GM20000 (cell line): ENCODE measurements at places on chromosomes 12 and 14.
A peak's percentile ranks its signal among the peaks of the same experiment; 100 is the strongest.

DNA sequence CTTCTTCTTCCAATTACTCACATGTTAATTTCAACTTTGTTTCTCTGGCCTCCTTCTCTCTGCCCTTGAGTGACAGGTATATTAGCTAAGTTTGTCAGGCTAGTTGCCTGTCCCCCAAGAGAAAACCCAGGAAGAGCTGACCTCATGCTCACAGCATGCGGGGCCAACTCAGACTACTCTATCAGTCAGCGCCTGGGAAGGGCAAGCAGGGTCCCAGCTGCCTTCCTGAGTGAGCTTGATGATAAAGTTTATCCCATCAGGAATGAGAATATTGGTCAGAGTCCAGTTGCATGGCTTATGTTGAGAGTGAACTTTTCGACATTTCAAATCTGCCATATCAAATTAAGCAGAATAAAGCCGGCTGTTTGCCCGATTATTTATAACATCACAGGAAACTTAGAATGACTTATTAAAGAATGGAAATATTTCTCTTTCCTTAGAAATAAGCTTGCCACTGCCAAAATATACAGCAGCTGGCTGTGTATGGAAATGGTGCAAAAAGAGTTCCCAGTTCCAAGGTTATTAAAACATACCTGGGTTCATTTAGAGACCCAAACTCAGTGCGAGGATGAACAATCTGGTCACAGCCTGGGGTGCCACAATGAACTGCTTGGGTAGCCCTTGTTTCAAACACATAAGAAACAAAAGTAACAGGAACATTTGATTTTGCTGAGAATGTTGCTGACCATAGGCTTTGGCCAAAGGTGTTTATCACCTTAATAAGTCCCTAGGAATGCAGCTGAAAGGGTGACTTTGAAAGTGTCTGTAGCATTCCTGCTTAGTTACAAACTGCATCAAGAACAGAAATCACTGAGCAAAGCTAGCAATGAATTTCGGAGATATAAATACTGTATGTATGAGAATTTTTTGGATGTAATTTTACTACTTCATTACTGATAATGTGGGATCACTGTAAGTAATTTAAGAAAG lies 1553.8 kb upstream of the FLRT2 start:
- no peak for DNase-seq

- DNase-seq, result no peak
Observed at GRCh38 chr14:89616425-89616824, 199.4 kb upstream of the FOXN3 start.

DNA sequence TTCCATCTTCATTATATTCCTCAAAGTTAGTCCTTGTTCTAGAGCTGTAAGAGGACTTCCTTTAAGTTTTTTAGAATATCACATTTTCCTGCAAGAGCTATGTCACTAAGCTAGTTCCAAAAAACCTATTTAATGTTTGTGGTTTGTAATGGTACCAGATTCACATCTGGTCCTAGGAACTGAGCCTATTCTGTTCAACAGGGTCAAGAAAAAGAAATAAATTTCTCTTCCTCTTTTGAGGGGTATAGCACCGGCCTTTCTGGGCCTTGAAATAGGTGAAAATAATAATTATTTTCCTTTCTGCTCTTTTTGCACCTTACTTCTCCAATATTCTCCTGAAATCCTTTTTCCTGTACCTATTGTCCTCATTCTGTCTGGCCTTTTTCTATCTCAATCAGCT lies 3.6 kb upstream of the STXBP6 start:
- no peak for DNase-seq

- peak; percentile 2 for DNase-seq
Observed at GRCh38 chr12:20421421-20421820, 53.1 kb downstream of the PDE3A start.

DNA sequence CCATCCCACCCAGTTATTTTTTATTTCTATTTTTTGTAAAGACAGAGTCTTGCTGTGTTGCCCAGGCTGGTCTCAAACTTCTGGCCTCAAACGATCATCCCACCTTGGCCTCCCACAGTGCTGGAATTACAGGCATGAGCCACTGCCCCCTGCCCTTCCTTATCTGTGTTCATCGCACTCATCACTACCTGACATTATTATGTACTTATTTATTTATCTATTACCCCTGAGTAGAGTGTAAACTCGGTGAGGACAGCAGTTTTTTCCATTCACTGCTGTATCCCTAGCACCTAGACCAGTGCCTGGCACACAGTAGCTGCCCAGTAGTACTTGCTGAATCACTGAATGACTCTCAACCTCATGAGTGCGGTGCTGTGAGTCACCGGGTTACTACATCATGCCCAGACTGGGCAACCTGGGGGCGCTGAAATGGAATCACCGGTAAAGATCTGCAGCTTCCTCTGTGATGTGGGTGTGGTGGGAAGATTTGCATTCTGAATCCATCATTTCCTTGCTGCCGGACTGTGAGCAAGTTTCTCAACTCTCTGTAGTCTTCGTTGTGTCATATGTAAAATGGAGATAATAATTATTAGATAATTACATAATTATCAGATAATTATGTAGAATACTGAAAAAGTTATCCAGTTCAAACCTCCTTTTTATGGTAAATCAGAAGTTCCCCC lies 81.9 kb upstream of the USP44 start:
- no peak for DNase-seq

GRCh38 chr12:131482199-131482598 lies 228.7 kb upstream of the SFSWAP start:
- no peak for DNase-seq

DNA sequence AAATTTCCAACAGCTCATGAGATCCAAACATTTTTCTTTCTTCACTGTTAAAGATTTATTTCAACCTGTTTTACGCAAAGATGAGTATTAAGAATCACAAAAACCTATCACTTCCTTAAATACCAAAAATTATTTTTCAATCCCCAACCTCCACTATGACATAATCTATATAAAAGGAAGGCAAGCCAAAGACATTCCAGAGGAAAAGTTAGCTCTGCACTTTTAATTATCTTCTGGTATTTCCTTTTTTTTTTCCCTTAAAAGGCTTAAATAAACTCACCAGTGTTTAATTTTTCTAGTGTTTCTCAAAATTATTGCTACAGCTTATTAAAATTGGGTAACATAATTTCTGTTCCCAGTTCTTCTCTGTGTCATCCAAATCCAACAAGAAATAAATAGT lies 75.9 kb downstream of the BMP4 start:
- no peak for DNase-seq

DNA sequence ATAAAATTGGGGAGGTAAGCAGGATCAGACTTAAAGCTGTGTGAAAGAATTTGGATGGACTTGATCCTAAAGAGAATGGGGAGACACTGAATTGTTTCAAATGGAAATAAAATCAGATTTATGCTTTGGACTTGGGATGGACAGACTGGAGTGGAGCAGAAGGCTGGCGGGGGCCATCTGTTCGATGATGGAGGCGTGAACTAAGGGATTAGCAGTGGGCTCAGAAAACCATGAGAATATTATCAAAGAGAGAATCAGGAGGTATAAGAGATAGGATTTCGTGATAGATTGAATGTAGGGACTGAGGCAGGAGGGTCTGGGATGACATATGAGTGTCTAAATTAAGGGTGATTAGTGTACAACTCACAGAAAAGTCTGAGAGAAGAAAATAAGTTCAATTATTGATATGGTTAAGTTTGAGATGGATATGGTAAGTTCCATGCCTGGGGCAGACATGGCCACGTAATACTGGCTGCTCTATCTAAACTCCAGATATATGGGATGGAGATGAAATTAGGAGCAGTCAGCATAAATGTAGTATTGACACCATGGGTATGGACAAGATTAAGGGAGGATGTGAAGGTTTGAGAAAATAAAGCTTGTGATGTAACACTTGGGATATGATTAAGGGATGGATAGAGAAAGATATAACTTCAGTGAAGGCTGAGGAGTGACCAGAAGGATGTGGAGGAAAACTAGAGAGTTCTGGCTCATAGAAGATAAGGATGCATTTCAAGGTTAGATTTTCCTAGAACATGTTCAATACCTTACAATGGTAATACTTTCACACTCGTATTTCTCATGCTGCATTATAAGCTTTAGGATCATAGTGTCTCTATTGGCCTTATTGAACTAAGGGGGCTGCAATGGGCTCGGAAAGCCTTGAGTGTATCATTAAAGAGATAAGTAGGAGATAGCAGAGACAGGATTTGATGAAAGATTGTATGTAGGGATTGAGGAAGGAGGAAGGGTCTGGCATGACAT lies 1.0 kb upstream of the TSSK4 start:
- DNase-seq, result no peak
